ENCODE measurements at places on chromosomes 5 and 9. TPM values are rescaled to one million over a fixed set of nuclear protein-coding genes. Genes with fewer than 3 reads are reported as not detected.

Gene SLC1A3
- 3.2 TPM for polyA plus RNA-seq

Gene FBXO10
- polyA plus RNA-seq: 13.2 TPM

Gene PHF24
- 0.47 TPM for polyA plus RNA-seq

Gene MARCOL
- polyA plus RNA-seq: not detected

Gene AFF4
- polyA plus RNA-seq: 57.0 TPM

Gene CCL27
- polyA plus RNA-seq: 0.60 TPM

Gene MBLAC2
- polyA plus RNA-seq: 10.9 TPM

Gene TMED7
- polyA plus RNA-seq: 112 TPM

Gene SPIN1
- 161 TPM for polyA plus RNA-seq

Gene TLE4
- 67.1 TPM for polyA plus RNA-seq

Gene ADAMTSL2
- polyA plus RNA-seq: 1.4 TPM

Gene GABRA6
- polyA plus RNA-seq: not detected

Gene COQ4
- polyA plus RNA-seq: 96.9 TPM

Gene CER1
- polyA plus RNA-seq: 0.89 TPM

Gene IARS1
- polyA plus RNA-seq: 115 TPM

Gene ARHGEF39
- 10.0 TPM for polyA plus RNA-seq

Gene SPATA31E1
- polyA plus RNA-seq: not detected

Gene PCDHGC5
- 0.34 TPM for polyA plus RNA-seq

Gene SH3TC2
- 0.95 TPM for polyA plus RNA-seq

Gene DMGDH
- 28.2 TPM for polyA plus RNA-seq

Gene SMIM33
- 0.06 TPM for polyA plus RNA-seq

Gene PCDHGA9
- 3.6 TPM for polyA plus RNA-seq

Gene PCDHGA4
- 3.4 TPM for polyA plus RNA-seq

Gene TMEM203
- polyA plus RNA-seq: 40.2 TPM

Gene PAEP
- 0.22 TPM for polyA plus RNA-seq

Gene DAB2IP
- 51.6 TPM for polyA plus RNA-seq

Gene ADRB2
- 0.47 TPM for polyA plus RNA-seq

Gene CA9
- polyA plus RNA-seq: 1.1 TPM

Gene PCDHAC2
- 0.65 TPM for polyA plus RNA-seq

Gene DBH
- 0.95 TPM for polyA plus RNA-seq

Gene PRSS3
- polyA plus RNA-seq: 1.4 TPM

Gene SYNPO
- 89.8 TPM for polyA plus RNA-seq

Data from renal cortex interstitium (tissue), 15 donors.